ENCODE measurements at places on chromosomes 4 and X.

GRCh38 chr4:147786031-147786430, 54.1 kb downstream of the ARHGAP10 start:
- H3K27me3 ChIP-seq, result no peaks in the 10 kb centered on the region
- DNase-seq, result no peak
- peaks cover 4% of the 10 kb centered on the region for H3K4me1 ChIP-seq
- H3K27ac ChIP-seq, result no peak overlapping the region
- H3K36me3 ChIP-seq, result no peaks in the 10 kb centered on the region
- no peak overlapping the region for H3K4me3 ChIP-seq

GRCh38 chrX:86930419-86930818, 587.2 kb upstream of the KLHL4 start:
- no peaks in the 10 kb centered on the region for H3K27me3 ChIP-seq
- H3K27ac ChIP-seq, result no peak overlapping the region
- H3K36me3 ChIP-seq, result no peaks in the 10 kb centered on the region

DNA sequence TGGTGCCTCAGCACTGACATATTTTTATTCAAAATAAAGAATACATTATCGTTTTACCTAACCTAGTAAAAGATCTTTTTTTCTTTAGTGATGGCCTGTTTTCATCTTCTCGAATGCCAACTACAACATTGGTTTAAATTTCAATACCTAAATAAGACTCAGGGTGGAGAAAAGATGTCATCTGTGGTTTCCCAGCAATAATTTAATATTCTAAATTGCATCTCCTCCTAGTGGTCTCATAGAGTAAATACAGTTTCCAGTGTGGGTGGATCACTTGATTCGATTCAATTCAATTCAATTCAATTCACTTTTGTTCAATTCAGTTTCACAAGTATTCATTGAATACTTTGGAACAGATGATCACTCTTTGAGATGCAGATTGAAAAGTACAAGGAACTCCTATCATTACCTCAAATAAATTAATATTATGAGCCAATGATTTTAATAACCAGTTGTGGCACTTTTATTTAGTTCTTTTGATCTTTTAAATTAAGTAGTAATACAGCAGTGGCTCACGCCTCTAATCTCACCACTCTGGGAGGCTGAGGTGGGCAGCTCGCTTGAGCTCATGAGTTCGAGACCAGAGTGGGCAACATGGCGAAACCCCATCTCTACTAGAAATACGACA, 427.2 kb downstream of the FAT4 start:
- H3K4me3 ChIP-seq, result no peak overlapping the region
- no peaks in the 10 kb centered on the region for H3K36me3 ChIP-seq
- DNase-seq, result no peak
- no peak overlapping the region for H3K27ac ChIP-seq

DNA sequence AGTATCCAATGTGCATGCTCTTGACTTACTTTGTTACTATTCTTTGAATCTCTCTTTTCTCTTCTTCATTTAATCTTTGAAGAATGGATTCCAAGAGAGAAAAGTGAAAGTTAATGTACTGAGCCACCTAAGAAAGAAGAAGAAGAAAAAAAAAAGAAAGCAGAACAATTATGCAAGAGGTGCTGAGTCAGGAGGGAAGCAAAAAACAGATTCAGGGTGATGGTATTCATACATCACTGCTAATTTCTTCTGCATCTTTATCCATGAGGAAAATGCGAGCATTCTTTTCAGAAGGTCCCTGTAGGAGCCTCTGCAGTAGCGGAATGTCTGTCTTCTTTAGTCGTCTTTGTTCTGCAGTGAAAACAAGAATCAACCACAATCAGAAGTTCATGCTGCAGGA, 43.9 kb downstream of the RASSF6 start:
- H3K36me3 ChIP-seq, result no peaks in the 10 kb centered on the region
- H3K27ac ChIP-seq, result no peak overlapping the region
- no peak for DNase-seq
- no peaks in the 10 kb centered on the region for H3K27me3 ChIP-seq

- no peak for DNase-seq
- H3K4me3 ChIP-seq, result no peak overlapping the region
- H3K36me3 ChIP-seq, result peaks cover 7% of the 10 kb centered on the region
- no peaks in the 10 kb centered on the region for H3K4me1 ChIP-seq
- H3K27me3 ChIP-seq, result no peaks in the 10 kb centered on the region
- no peak overlapping the region for H3K27ac ChIP-seq
Measured at GRCh38 chr4:4271912-4272311, 18.0 kb downstream of the LYAR start.

DNA sequence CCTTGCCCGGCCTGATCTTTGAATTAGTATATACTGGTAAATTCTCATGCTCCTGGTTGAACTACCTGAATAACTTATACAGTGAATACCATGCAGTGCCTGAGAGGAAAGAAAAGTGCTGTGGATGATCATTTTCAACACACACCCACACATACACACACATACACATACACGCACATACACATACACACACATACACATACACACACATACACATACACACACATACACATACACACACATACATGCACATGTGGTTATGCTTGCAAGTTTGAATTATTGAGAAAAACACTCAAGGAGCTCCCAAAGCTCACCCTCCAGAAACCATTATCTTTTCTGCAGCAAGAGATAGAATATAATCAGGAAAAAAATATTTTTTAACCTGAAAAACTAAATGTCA, 366.9 kb upstream of the RASGEF1B start:
- H3K4me3 ChIP-seq, result no peak overlapping the region
- H3K36me3 ChIP-seq, result no peaks in the 10 kb centered on the region
- no peak overlapping the region for H3K27ac ChIP-seq
- H3K4me1 ChIP-seq, result no peaks in the 10 kb centered on the region

DNA sequence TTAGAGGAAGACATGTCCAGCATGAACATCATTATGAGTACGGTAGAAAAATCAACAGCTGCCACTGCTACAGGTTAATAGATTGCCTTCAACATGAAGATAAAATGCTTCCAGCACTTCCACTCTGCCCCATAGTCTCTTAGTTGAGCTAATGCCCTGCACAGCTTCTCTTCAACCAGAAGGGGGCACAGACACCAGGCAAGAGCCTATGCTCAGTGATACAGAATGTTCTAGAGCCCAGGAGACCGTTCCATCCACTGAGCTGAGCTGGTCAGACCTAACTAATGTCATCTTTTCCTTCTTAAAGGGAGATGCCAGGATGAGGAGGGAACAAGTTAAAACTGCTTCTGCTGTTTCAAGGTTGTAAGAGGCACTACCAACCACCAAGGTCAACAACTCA, 42.2 kb downstream of the SMIM10L2A start:
- no peak overlapping the region for H3K27ac ChIP-seq
- no peak overlapping the region for H3K4me3 ChIP-seq
- H3K27me3 ChIP-seq, result no peaks in the 10 kb centered on the region
- DNase-seq, result no peak
- H3K36me3 ChIP-seq, result no peaks in the 10 kb centered on the region

DNA sequence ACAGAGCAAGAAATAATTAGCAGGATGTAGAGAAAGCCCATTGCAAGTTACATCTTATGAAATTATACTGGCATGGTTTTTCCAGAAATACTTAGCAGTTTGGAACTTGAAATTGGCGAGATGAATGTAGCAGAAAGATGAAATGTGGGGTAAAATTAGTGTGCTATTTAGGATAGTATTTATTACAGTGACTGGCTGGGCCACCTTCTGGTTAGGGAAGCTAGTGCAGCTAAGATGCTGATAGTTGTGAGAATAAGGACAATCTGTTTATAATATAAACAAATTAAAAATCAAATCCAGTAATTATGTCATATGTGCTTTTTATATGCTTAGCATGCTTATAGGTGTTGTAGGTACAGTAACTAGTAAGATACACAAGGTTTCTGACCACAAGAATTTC, 74.8 kb downstream of the IL15 start:
- no peak overlapping the region for H3K4me3 ChIP-seq
- peak; percentile 7 for DNase-seq
- H3K4me1 ChIP-seq, result no peaks in the 10 kb centered on the region
- H3K36me3 ChIP-seq, result no peaks in the 10 kb centered on the region
- H3K27ac ChIP-seq, result no peak overlapping the region
- H3K27me3 ChIP-seq, result no peaks in the 10 kb centered on the region

DNA sequence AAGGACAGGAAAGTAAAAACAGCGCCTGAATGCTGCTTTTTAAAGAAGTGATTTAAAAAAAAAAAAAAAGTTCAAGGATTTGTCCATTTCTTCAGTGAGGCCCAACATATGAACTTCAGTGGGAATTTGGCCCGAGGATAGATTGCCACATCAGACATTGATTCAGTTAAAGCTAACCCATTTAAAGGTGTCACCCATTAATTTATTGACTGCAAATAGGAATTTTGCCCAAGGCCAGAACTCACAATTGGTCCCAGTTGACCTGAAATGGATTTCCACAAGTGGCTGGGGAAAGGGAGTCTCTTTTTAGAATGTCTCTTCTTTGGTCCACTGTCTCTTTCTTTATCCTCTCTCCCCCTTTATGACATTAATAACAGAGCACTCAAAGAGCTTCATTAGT, 86.5 kb upstream of the RPL34 start:
- H3K27me3 ChIP-seq, result no peaks in the 10 kb centered on the region
- H3K27ac ChIP-seq, result no peak overlapping the region
- no peaks in the 10 kb centered on the region for H3K36me3 ChIP-seq
- no peak for DNase-seq
- H3K4me3 ChIP-seq, result no peak overlapping the region
- H3K4me1 ChIP-seq, result no peaks in the 10 kb centered on the region

DNA sequence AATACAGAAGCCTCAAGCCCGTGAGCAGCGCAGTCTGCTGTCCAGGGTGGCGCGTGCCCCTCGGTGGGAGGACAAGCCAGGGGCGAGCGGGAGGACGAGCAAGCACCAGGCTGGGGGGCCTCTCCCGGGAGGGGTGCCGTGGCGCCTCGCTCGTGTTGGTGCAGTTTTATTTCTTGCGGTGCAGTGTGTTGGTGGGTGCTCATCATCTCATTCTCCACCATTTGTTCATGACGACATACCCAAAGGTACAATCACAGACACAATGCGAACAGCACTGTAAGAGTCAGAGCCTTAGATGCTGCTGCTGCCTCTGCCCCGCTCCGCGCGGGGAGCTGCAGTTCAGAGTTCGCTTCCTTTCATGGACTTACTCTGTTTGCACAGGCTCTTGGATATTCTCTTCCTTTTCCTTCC, 30.3 kb downstream of the RGS12 start:
- H3K36me3 ChIP-seq, result no peaks in the 10 kb centered on the region
- no peak overlapping the region for H3K27ac ChIP-seq
- H3K4me3 ChIP-seq, result no peak overlapping the region
- H3K4me1 ChIP-seq, result no peaks in the 10 kb centered on the region
- H3K27me3 ChIP-seq, result no peaks in the 10 kb centered on the region
- DNase-seq, result no peak

DNA sequence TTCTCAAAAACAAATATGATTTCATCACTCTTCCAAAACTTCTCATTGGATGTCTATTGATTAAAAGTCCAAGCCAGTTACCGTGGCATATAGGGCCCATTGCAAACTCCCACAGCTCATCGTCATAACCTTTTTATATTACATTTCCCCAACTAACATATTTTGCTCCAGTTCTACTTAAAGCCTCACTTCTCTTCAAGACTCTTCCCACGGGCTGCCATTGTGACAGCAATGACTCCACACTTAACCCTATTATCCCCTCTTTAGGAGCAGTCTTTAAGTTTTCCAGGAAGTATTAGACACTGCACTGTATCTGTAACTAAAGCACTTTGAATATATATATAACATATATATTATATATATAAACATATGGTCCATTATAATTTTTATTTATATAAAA, 44.5 kb downstream of the DTHD1 start:
- H3K4me1 ChIP-seq, result no peaks in the 10 kb centered on the region
- no peaks in the 10 kb centered on the region for H3K27me3 ChIP-seq
- no peak overlapping the region for H3K27ac ChIP-seq
- H3K4me3 ChIP-seq, result no peak overlapping the region

DNA sequence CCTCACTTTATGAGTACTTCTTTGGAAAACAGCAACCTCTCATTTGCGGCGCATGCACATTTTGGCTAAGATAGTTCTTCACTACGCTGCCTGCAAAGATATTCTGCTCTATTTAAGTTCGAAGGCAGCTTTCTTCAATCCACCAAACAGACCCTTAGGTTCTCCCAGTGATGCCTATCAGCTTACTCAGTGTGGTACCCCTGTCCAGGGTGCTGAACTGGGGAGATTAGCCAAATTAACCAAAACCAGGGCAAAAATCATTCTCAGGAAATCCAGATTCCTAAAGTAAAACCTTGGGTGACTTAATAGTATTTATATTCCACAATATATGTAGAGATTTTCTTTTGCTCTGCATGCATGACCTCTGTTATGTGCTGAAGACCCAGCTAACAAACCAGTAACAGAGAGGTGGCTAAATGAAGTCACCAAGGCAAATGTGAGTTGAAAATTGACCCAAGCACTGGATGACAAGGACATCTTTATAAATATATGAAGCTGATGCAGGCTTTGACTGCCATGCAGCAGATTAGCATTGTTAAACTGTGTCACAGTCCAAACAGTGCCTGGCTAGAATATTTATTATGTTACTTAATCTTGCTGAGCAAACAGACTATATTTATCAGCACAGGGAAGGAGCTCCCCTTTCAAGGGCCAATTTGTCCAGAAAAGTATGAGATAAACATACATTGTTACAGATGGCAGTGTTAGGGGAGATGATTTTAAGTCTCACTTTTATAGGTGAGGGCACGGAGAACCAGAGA, 418.2 kb downstream of the STIM2 start:
- H3K4me3 ChIP-seq, result no peak overlapping the region
- H3K27me3 ChIP-seq, result no peaks in the 10 kb centered on the region
- no peaks in the 10 kb centered on the region for H3K36me3 ChIP-seq
- no peak overlapping the region for H3K27ac ChIP-seq

DNA sequence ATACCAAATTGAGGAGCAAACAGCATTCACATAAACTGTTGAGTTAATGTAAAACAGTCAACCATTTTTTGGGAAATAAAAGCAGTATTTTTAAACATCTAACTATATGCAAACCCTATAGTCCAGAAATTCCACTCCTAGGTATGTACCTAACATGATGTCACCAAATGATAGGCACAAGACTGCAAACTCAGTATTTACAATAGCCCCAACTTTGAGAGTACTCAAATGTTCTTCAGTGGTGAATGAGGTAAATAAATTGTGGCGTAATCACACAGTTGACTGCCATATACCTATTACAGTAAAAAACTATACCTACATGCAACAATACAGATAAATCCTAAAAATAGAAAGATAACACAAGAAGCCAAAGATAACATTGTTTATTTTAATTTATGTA, 1243.8 kb upstream of the ADGRL3 start:
- no peaks in the 10 kb centered on the region for H3K4me1 ChIP-seq
- no peak for DNase-seq
- H3K36me3 ChIP-seq, result no peaks in the 10 kb centered on the region
- H3K4me3 ChIP-seq, result no peak overlapping the region

DNA sequence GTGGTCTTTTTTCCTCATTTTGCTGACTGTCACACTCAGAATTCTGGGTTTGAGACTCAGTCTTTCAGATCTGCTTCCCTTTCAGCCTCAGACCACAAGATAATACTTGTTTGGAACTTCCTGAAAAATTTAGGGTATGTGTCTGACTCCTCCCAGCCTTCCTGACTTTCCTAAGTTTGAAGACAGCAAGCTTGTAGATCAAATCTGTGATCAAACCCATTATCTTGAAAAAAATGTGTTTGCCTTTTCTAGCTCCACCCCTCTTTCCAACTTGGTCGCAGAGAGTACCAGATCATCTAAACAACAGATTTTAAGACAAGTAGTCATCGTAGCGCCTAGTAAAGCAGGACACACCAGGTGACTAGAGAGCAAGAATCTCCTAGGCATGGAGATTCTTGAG, 9.9 kb downstream of the BCAP31 start:
- H3K27me3 ChIP-seq, result no peaks in the 10 kb centered on the region
- no peak for DNase-seq
- no peak overlapping the region for H3K27ac ChIP-seq
- H3K4me3 ChIP-seq, result no peak overlapping the region
- H3K36me3 ChIP-seq, result peaks cover 19% of the 10 kb centered on the region

All from kidney (tissue), 22 donors.